ENCODE measurements at places on chromosomes 7 and 10. TPM values are rescaled to one million over a fixed set of nuclear protein-coding genes. Genes with fewer than 3 reads are reported as not detected.

Gene TMEM196
- total RNA-seq, result not detected

Gene SLC13A1
- not detected for total RNA-seq

Gene NODAL
- not detected for total RNA-seq

Gene CPXM2
- total RNA-seq, result not detected

Gene CYP2C19
- total RNA-seq, result not detected

Gene PAX2
- not detected for total RNA-seq

Gene OPALIN
- not detected for total RNA-seq

Gene SH2D4B
- 0.10 TPM for total RNA-seq

Gene ENKUR
- 10.0 TPM for total RNA-seq

Gene C10orf62
- total RNA-seq, result not detected

Gene SPDYE9
- not detected for total RNA-seq

Gene SPOCK2
- 488 TPM for total RNA-seq

Gene TMEM26
- total RNA-seq, result not detected

Gene PDE1C
- not detected for total RNA-seq

Gene CDK6
- 28.4 TPM for total RNA-seq

Gene C7orf25
- 2.0 TPM for total RNA-seq

Gene TLX1
- not detected for total RNA-seq

Gene SLC39A12
- total RNA-seq, result not detected

Gene EPHB6
- total RNA-seq, result 8.3 TPM

Gene STEAP2
- 0.10 TPM for total RNA-seq

Gene SLK
- 75.2 TPM for total RNA-seq

Gene AMPH
- 0.10 TPM for total RNA-seq

Gene SGPL1
- total RNA-seq, result 25.6 TPM

Gene SSC4D
- not detected for total RNA-seq

Gene HMX2
- not detected for total RNA-seq

Gene GALNT17
- total RNA-seq, result not detected

Gene LLCFC1
- total RNA-seq, result not detected

Gene CLDN15
- 4.5 TPM for total RNA-seq

Gene DNAJC9
- total RNA-seq, result 15.5 TPM

Gene METTL27
- total RNA-seq, result not detected

Gene GLI3
- 0.10 TPM for total RNA-seq

Gene AKR1C4
- 0.21 TPM for total RNA-seq

Gene UBE2D4
- total RNA-seq, result 6.3 TPM

Gene NDUFB8
- 112 TPM for total RNA-seq

Gene STX1A
- total RNA-seq, result 18.6 TPM

Gene GRID2IP
- total RNA-seq, result 0.21 TPM

Gene CYP2E1
- 0.42 TPM for total RNA-seq

Gene EPO
- not detected for total RNA-seq

Gene SPAM1
- not detected for total RNA-seq

Gene TMEM229A
- total RNA-seq, result not detected

Gene BICC1
- 0.21 TPM for total RNA-seq

Gene SKIDA1
- not detected for total RNA-seq

Gene TSPAN13
- 5.0 TPM for total RNA-seq

Gene HOXA9
- total RNA-seq, result 0.52 TPM

Gene PSAP
- total RNA-seq, result 1,522 TPM

Gene NME8
- total RNA-seq, result 1.7 TPM

Gene ZNF365
- total RNA-seq, result 1.5 TPM

Gene CYP26C1
- not detected for total RNA-seq

Gene C7orf33
- not detected for total RNA-seq

Gene MCMBP
- 29.6 TPM for total RNA-seq

Gene ASAH2
- 0.21 TPM for total RNA-seq

Gene TFEC
- total RNA-seq, result 7.8 TPM

Gene BRI3
- total RNA-seq, result 38.8 TPM

All from mononuclear cell (primary cell).